ENCODE measurements at places on chromosomes 13 and 19.
A peak's percentile ranks its signal among the peaks of the same experiment; 100 is the strongest.

DNA sequence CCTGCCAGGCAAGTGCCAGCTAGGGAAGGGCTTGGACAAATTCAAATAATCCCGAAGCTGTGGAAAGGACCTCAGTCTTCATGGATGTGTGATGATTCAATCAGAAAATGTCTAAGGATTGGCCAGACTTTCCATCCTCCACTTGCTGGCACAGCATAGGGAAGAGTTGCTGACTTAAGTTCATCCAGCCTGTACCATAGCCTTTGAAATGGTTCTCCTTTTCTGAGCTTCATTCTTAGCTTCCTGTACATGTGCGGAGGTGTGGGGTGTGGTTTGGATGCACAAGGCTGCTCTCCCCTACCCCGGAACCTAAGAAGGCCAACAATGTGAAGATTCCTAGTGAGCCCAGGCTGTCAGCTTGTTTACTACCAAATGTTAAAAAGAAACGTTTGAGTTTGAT lies 959 bp upstream of the IGFL3 start:
- DNase-seq: no peak

DNA sequence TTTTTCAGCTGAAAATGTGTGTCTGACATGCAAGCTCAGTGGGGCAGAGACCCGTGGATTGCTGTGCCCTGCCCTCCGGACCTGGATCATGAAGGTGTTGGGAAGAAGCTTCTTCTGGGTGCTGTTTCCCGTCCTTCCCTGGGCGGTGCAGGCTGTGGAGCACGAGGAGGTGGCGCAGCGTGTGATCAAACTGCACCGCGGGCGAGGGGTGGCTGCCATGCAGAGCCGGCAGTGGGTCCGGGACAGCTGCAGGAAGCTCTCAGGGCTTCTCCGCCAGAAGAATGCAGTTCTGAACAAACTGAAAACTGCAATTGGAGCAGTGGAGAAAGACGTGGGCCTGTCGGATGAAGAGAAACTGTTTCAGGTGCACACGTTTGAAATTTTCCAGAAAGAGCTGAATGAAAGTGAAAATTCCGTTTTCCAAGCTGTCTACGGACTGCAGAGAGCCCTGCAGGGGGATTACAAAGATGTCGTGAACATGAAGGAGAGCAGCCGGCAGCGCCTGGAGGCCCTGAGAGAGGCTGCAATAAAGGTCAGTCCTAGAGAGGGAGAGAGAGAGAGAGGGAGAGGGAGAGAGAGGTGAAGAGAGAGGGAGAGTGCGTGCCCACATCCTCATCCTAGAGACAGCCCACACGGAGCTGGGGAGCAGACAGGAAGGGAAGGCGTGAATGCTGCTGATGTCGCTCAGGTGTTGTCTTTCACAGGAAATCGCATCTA lies 5.1 kb upstream of the DCUN1D2 start:
- DNase-seq: no peak

DNA sequence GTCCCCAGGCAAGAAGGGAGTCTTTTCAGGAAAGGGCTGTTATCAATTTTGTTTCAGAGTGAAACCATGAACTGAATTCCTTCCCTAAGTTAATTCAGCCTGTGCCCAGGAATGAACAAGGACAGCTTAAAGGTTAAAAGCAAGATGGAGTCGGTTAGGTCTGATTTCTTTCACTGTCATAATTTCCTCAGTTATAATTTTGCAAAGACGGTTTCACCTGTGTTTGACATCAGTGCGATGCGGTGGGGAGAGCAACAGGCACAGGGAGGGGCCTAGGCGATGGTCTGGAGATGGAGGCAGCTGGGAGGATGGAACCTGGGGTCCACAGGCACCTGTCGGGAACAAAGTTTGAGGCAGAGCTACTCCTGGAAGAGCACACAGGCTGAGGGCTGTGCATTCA lies 5.9 kb upstream of the ZNF552 start:
- DNase-seq: no peak

GRCh38 chr19:10603084-10603872 lies 16.2 kb upstream of the AP1M2 start:
- DNase-seq: peak; percentile 19

GRCh38 chr19:2016041-2016807 lies 710 bp upstream of the BTBD2 start:
- DNase-seq: peak; percentile 10

DNA sequence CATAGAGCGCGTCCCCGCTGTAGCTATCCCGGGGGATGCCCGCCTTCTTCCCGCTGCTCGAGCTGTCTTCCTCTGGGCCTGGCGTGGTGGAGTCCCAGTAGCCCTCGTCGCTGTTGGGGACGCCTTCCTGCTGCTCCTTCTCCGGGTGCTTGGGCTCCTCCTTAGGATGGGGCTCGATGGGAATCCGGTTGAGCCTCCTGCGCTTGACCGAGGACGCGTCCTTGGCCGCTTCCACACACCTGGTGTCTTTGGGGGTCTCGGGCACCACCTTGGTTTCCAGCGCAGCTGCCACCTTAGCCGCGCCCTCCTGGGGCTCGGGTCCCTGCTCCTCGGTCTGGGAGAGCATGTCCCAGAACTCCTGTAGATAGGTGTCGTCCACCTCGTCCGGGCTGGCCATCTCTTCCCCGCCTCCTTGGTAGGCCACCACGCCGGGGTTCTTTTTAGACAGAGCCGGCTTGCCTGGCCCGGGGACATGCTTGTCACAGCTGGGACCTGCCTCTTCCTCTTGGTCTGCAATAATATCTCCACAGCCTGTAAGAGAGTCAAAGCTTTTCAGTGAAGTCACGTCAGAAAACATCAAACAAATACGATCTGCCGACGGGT lies 2.0 kb downstream of the AMER2 start:
- DNase-seq: no peak

DNA sequence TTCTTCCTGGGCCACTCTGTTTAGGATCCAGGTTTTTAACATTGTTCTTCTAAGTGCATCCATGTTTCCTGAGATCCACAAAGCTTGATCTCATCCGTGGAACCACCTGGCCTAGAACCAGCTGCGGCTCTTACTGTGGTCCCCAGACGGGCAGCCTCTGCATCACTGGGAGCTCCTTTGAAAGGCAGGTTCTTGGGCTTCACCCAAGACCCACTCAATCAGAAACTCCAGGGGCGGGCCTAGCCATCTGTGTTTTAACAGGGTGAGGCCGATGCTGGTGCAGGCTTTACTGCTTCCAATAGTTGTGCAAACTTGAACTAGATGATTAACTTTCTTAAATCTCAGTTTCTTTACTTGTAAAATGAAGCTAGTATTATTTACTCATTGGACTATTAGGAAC lies 605.7 kb downstream of the FGF9 start:
- no peak for DNase-seq

DNA sequence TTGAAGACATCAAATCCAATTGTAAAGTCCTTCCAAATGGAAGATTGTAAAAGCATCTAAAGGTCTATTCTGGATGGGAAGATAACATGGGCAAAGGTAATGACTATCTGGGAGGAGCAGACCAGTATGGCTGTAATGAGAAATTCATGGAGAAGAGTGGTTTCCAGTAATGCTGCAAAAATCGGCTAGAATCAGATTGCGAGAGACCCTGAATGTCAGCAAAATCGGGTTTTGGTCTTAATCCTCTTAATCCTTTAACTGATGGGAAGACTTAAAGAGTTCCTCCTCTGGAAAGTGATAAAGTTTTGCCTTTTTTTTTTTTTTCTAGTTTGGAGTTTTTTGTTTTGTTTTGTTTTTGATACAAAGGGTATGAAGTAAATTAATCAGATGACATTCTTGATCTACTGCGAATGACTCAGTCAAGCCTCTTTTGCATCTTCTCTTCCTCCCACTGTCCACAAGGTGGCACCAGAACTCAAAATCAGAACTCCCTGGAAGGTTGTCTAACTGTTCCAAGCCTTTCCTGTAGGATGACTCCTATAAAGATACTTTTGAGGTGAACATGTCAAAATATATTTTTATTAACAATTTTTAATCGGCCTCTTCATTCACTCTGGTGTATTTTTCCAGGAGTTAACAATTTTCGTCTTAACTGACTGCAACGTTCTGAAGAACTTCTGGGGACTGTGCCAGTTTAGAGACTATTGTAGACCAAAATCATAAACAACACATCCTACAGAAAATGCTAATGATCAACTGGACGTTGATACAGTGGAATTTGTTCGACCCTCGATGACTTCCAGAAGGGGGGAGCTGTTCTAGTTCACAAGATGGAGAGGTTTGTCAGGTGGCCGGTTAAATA lies 213.3 kb upstream of the MIR17HG start:
- peak; percentile 37 for DNase-seq

GRCh38 chr13:24355103-24355502 lies 45.7 kb downstream of the C1QTNF9 start:
- DNase-seq: no peak

GRCh38 chr19:50206191-50206590 lies 2.8 kb downstream of the MYH14 start:
- DNase-seq: no peak

DNA sequence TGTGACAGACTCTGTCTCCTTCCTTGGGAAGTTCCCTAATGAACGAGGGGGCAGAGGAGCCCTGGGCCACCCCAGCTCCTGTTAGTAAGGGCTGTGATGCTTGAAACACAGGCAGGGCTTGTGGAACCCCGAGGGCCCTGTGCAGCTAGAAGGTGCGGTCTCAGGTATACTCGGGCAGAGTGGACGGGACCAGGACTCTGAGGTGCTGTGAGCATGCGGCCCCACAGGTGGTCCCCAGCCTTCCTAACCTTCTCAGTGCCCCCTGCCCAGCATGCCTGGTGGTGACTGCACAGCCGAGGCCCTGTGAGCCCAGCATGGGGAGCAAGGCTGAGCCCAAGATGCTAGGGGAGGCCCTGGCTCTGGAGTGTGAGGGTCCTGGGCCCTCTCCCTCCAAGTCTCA lies 4.0 kb upstream of the SIGLEC8 start:
- no peak for DNase-seq
